Activated CD4-positive, alpha-beta memory T cell treated with anti-CD3 and anti-CD28 coated beads, Interleukin-2, amount 10 ng/mL, durations not matched to agents 7 days and 5 days (primary cell): ENCODE measurements at places on chromosomes 12 and 14.
A peak's percentile ranks its signal among the peaks of the same experiment; 100 is the strongest.

DNA sequence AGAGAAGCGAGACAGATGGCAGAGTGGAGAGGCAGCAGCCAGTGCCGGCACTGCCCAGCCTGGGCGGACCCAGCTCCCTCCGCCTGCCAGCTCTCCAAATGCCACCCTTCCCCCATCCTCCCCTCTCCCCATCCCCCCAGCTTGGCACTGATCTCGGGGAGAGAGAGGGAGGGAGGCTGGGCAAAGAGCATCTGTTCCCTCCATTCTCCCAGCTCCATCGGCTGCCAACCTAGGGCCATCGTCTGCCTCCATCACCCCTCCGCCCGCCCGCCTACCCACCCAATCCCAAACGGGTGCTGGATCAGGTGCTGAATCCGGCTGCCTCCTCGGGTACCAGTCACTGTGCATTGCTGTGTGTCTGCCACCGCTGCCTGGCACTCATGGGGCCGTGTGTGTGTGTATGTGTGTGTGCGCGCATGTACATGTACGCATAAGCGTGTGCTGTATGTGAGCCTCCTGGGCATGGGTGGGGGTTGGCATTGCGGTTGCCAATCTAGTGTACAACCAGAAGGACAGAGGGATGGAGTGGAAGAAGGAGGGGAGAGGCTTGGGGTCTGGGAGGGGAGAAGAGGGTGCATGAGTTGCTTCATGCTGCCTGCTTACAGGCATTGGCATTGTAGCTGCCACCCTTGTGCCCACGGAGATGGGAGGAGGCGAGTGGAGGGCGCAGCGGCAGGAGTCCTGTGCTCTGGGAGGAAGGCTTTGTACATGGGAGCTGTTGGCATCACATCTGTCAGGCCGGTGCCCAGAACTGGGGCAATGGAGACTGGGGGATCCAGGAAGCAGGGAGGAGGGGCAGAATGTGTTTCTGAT, 38.4 kb downstream of the ZFHX2 start:
- no peak for DNase-seq

- peak; percentile 57 for DNase-seq
Observed at GRCh38 chr12:47824198-47824597, 4.5 kb upstream of the HDAC7 start.

DNA sequence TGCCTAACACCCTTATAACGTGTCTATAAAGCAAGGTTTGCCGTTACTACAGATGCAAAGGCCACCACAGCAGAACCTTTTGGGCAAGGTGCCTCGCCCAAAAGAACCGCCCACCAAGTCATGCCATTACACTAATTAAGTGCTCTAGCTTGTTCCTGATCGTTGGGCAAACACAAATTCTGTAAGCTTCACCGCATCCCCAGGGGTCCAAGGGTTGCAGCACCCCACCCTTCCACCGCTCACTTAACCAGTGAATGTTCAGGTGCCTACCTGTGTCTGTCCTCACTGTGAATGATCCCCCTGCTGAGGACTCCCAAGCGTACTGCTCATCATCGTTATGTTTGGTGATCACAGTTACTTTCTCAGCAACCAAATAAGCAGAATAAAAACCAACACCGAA, 1.4 kb downstream of the HSP90AA1 start:
- DNase-seq: peak; percentile 23

GRCh38 chr14:64726585-64726890, 22.3 kb downstream of the PLEKHG3 start:
- DNase-seq: peak; percentile 59

DNA sequence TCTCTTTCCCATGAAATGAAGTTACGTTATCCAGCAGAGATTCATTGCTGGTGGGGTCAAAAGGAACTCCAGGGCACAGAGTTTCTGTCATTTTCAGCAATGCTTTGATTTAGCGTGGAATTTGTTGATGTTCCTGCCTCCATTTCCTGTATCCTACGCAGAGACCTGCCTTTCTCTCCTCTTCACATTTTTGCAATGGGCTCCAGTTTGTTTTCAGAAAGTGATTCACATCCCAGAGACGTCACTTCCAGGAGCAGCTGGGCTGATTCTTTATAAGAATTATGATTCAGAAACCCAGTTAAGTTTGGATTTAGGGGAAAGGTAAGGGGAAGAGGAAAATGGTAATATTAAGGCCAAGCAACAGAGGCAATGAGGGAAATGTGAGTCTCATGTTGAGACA, 11.6 kb downstream of the RNASE10 start:
- no peak for DNase-seq
